ENCODE measurements at places on chromosomes 12 and 14. TPM values are rescaled to one million over a fixed set of nuclear protein-coding genes. Genes with fewer than 3 reads are reported as not detected.

DNA sequence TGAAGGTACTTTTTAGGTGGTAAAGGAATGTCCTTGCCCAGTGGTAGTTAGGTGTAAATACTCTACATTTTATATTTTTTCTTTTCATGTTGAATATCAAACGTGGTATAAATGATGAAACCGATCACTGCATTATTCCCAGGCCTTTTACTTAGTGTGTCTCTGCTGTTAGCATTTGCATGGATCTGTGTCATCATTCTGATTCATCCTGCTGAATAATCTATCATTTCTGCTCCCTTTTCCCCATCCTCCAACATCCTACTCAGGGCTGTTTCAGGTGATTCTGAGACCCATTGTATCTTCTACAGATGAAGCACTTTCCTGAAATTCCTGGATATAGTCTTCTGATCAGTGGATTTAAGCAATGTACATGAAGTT lies 61.0 kb upstream of the PTHLH start:
- DNase-seq = peak; percentile 67

- no peak for DNase-seq
Observed at GRCh38 chr14:77343662-77344061, 22.8 kb downstream of the GSTZ1 start.

Gene HNF1A
- not detected for total RNA-seq

- DNase-seq = no peak
Observed at GRCh38 chr12:39301422-39301821, 141.5 kb downstream of the KIF21A start.

Gene SLC35F4
- not detected for total RNA-seq

Gene DBX2
- not detected for total RNA-seq

Gene LRRIQ1
- total RNA-seq = not detected

- DNase-seq = no peak
Observed at GRCh38 chr12:132804426-132804861, 24.2 kb downstream of the GOLGA3 start.

- no peak for DNase-seq
Observed at GRCh38 chr14:56855891-56856461, 45.7 kb upstream of the OTX2 start.

DNA sequence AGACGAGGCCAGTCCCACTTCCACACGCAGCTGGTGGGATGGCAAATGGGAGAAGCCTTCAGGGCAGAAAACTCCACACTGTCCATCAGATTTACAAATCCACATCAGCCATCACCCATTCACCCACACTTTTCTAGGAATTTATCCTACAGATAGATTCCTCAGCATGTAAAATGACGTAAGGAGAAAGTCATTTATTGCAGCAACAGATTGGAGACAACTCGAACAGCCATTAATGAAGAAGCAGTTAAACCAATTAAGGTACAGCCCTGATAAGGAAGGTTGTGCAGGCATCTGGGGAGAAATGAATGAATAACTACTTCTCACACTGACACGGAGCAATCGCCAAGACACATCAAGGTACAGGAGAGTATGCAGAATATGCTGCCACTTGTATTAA lies 26.2 kb downstream of the PRKAB1 start:
- DNase-seq = no peak

DNA sequence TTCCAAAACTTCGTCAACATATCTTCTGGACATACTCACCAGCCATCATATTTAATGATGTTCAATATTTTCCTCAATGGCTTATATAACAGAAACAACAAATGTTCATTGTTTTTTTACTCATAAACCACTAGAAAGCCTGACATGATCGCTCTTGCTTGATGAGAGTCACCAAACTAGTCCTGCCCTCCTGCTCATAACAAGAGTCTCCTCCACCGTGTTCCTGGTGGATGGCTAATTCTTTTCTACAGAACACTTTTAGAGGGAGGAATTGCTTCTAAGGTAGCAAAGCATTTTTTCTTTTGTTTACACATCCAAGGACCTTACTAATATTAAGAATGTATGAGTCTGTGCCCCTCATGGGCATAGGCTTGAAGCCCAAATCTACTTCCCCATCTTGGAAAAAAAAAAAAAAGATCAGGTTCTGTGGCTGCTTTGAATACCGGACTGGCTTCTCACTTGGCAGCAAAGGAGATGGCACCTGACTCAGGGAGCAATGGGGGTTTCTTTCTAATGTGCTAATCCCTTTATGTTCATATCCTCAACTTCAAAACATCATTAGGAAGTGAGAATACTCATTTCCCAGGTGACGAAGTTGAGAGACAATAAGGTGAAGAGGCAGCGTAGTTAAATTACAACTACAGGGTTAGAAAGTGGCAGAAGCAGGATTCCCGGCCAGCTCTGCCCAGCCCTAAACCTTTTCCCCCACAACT lies 188.8 kb downstream of the EPS8 start:
- DNase-seq = no peak

- no peak for DNase-seq
Observed at GRCh38 chr14:40629144-40629543, 977.5 kb upstream of the LRFN5 start.

Gene LMO3
- total RNA-seq = not detected

Gene ZFHX2
- total RNA-seq = 0.05 TPM

- no peak for DNase-seq
Observed at GRCh38 chr14:103279142-103280025, 54.7 kb upstream of the EIF5 start.

Gene ARMH4
- 0.91 TPM for total RNA-seq

DNA sequence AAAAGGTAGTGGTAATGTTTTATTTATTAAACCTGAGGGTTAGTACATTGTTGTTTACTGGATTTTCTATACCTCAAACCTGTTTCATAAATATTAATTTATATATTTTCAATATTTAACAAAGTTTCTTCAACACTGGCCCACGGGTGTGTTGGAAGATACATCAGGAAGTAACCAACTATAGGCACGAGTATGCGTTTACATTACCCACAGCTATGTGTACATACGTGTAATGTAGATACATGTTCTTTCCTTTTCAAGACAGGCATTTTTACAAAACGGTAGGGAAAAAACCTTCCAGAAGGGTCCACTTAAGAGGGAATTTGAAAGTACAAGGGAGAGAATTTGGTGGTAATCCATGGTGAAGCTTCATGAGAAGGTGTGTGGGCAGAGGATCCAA lies 17.8 kb upstream of the KCNA1 start:
- no peak for DNase-seq

GRCh38 chr14:69687606-69688298 lies 76.4 kb downstream of the SUSD6 start:
- DNase-seq = no peak

Measured in M059J (cell line).